ENCODE measurements at places on chromosomes 7 and 10.

DNA sequence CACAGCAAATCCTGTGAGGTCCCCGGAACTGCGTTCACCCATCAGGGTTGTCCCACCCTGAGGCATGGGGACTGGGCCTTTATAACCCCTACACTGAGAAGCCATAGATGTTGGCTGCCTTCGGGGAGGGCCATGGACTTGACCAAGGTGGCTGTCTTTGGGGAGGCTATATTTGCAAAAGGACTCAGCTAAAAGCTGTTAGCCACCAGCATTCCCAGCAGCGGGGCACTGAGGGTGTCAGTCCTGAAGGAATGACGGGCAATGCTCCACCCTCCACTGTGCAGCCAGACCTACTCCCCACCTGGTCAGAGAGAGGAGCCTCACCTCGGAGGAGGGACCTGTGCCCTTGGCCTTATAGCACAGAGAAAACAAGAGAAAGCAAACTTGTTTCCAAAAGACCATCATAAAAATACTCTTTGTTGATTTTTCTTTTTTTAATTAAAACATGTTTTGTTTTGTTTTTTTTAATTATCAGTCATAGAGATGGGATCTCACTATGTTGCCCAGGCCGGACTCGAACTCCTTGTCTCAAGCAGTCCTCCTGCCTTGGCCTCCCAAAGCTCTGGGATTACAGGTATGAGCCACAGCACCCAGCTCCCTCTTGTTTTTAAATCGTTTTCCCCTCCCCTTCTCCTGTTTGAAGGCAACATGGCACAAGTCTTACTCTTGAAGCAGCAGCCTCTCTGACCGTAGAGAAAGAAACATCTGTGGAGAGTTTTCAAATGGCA lies 26.7 kb upstream of the CUX1 start:
- DNase-seq, result no peak

GRCh38 chr7:131197920-131198615 lies 129.6 kb upstream of the MKLN1 start:
- DNase-seq, result no peak

DNA sequence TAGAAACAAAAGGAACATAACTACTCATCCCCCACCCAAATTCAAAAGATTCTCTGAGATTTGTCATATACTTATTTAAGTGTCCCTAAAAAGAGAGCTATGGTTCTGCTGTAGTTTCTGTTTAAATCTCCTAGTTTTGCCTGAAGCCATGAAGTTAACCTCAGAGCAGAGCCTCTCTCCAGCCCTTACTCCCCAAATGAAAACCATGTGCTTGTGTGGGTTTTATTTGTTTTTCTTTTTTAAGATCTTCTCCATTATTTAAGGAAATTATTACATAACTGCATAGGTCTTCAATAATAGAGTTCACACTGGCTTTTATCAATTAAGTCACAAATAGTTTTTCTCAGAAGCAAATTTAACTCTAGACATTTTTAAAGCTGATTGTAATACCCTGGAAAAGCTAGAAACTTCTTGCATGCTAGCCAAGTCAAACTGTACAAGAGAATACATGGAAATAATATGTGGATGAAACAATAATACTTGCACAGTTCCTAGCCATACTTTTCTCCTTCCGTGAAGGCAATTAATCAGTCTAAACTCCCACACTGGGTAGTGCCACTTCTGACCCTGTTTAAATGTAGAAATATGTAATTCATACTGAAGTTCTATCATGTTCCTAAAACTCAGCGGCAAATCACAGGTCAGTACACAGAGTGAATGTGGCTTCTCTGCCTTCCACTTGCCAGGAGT lies 579.7 kb downstream of the SUGCT start:
- DNase-seq, result no peak

- no peak for DNase-seq
Observed at GRCh38 chr7:24866004-24866615, 108.8 kb upstream of the GSDME start.

GRCh38 chr10:93458821-93459257 lies 23.3 kb downstream of the MYOF start:
- no peak for DNase-seq

- no peak for DNase-seq
Observed at GRCh38 chr7:45456747-45457524, 117.2 kb upstream of the ADCY1 start.

DNA sequence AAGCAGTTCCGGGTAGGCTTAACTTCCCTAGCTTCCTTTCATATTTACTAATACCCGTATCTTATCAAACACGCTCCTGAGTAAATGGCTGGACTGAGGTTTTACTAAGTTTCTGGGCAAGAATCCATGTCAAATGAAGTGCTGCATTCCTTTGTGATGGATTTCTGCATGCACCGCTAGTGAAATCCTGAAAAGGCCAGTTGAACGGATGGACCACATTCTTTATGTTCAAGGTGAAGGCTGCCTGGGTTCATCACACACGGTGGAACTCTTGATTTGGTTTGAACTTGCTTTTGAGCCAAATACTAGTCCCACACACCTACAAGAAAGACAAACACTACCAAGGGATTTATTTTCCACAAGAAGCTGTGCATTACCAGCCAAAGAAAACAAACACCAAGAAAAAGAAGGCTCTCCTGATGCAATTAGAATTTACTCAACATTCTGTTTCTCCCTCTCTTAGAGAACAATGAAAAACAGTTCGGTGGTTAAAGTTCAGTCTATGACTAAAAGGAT lies 255.0 kb upstream of the SEMA3C start:
- DNase-seq, result no peak

DNA sequence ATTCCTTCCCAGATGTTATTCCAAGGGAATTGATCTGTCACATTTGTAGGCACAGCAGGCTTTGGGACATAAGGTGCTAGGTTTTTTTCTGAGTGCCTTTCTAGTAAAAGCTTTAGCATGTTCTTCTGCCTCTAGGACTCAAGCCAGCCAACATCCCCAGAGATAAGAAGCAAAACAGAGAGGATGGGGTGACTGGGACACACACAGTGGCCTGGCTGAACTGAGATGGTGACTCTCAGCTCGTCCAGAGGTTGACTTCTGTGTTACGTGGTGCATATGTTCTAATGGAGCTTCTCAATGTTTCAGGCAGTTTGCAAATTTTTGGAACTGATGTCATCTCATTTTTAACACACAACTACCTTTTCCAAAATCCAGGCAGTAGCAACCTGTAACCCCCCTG lies 188.1 kb upstream of the CELF2 start:
- DNase-seq, result no peak

- no peak for DNase-seq
Observed at GRCh38 chr10:114402233-114402632, 2.1 kb downstream of the AFAP1L2 start.

GRCh38 chr10:53005612-53006345 lies 233.2 kb upstream of the MBL2 start:
- DNase-seq, result no peak

DNA sequence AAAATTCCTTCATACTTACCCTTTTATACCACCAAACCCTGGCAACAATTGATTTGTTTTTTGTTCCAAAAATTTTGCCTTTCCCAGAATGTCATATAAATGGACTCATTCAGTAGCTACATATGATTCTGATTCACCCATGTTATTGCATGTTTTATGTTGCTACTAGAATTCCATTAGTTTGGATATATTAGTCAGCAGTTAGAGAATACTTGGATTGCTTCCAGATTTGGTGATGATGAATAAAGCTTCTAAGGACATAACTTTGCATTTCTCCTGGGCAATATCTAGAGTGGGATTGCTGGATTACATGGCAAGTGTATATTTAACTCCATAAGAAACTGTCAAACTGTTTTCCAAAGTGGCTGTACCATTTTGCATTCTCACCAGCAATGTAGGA lies 806.9 kb downstream of the DNAJB9 start:
- no peak for DNase-seq

DNA sequence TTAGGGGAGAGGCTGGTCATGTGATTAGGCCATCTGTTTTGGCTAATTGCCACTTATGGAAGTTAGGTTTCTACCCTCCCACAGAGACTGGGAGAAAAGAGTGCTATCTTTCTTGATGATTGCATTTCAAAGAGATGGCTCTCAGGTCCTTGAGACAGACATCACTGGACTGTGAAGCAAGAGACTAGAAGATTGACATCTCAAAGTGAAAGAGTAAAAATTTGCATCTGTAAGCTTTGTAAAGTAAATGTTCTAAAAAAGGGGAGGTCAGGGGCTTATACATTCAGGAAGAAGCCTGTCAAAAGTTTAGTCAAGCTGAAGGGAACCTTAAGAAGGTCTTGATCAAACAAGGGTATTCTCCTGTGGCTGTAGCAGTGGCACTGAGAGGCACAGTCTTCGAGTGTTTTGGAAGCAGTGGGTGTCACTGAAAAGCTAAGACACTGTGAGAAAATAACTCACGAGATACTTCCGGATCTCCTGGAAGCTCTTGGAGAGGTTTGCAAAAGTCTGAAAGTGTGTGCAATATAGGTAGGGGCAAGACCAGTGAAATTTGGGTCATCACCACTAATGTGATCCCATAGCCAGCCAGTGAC lies 342.1 kb downstream of the PHF14 start:
- DNase-seq, result no peak

GRCh38 chr7:131007439-131008330 lies 273.7 kb upstream of the KLF14 start:
- DNase-seq, result no peak

DNA sequence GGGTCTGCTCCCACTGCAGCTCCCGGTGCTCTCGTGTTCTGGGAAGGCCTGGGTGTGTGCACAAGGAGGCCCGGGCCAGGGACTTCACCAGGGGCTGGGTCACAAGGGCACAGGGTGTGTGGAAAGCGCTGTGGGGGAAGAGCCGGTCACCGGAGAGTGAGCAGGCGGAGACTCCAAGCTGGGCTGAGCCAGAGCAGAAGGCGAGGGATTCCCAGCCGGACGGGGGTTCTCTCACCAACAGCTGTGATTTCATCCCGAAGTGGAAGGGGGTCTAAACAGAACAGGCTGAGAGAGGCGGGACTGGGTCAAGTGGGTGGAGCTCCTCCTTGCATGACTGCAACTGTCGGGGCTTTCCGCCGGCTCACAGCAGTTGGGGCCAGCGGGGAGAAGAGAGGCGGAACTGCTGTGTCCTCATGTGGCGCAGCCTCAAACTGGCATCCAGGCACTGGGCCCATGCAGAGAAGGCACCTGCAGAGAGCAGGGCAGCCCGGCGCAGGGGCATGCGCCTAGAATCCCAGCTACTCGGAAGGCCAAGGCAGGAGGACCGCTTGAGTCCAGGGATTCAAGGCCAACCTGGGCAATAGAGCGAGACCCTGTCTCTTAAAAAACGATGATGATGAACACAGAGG lies 7.6 kb upstream of the ORAI2 start:
- DNase-seq, result peak; percentile 69

GRCh38 chr10:98255146-98255877 lies 12.7 kb downstream of the LOXL4 start:
- no peak for DNase-seq

- no peak for DNase-seq
Observed at GRCh38 chr10:102778781-102779180, 35.0 kb downstream of the WBP1L start.

GRCh38 chr7:154167807-154168206 lies 115.6 kb downstream of the DPP6 start:
- no peak for DNase-seq

DNA sequence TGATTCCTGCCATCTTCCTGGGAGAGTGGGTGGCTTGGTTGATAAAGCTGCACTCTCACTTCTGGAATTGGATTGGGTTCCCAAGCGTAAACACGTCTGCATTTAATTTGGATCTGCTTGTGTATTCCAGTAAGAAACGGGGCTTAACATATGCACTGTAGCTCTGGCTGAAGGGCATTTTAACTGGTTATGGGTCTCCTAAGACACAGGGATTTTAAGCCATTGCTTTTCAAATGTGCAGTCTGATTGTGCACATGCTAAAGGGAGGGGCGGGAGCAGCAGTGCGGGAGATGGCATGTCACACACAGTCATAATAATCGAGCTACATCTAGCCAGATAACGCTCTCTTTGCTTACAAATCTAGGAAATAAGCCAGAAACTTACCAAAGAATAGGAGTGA lies 247.3 kb upstream of the LYZL1 start:
- DNase-seq, result no peak

DNA sequence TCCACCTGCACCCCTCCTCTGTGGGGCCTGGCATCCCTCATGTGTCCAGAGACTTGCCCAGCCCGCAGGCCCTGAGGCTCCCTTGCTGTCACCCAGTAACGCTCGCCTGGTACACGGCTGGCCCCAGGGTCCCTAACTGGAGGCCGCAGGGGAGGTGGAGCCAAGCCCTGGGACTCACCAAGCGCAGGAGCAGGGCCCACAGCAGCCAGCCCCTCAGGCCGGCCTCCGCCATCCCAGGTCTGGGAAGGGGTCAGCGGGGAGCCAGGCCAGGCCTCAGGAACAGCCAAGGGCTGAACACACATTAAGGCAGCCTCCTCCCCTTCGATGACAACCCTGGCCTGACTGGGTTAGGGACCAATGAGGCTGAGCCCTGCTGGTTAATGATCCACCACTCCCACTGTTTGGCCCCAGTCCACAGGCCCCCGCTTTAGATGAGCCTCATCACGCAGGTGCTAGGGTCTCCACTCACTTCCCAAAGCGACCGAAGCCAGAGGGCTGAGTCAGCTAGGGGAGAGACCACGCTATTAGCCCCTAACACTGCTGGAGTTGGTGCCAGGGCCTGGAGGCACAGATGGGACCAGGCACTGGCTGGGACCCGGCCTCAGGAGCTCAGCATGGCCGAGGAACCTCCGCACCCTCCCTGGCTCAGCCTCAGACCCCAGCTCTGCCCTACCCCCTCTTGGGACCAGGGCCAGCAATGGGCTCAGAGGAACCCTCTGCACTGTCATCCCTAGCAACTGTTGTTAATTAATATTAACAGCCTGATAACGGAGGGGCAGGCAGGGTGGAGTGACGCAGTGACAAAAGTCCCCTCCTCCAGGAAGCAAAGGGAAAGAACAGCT lies at the start of gene NPC1L1:
Gene NPC1L1, minus strand, starts transcription at position 303 of the 842 bp plus-strand sequence. Its CDS starts 71 bp downstream, at position 232.
- no peak for DNase-seq

DNA sequence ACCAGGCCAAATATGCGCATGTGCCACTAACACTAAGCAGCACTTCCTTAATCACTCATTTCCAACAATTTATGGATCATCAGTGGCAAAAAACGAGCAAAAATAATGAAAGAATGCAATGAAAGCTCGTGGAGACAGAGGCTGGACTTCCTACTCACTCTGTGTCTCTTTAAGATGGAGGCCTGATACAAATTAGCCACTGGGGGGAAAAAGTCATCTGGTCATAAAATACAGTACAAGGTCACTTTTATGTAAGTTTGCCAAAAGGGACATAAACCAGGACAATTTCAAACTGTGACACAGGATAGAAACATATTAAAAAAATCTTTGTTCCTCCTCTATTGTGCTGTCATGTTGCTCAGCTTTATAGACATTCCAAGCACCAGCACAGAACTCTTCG lies 101.7 kb downstream of the LMBR1 start:
- DNase-seq, result no peak

DNA sequence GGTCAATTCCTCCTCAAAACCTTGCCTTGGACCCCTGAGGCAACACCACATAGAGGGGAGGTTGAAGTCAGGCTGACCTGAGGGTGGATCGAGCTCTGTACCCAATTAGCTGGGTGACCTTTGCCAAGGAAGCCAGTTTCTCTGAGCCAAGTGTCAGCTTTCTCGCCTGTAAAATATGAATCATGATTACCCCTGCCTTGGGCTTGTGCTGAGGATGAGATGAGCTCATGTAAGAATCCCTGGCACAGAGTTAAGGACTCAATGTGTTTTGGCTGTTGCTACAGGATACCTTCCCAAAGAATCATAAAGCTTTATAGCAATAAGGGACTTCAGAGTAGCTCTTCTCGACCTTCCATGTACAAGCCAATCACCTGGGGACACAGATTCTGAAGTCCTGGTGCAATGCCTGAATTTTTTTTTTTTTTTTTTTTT lies 43.5 kb upstream of the CACUL1 start:
- DNase-seq, result no peak

All from stimulated activated CD8-positive, alpha-beta memory T cell treated with anti-CD3 and anti-CD28 coated beads, Interleukin-4, amount 100 ng/mL, for 4 hours (primary cell).